Astrocyte of the spinal cord (primary cell): ENCODE measurements at places on chromosomes 13 and 19.

GRCh38 chr19:56120371-56121179 is 520 bp downstream of the ZNF787 start:
- peak; percentile 68 for DNase-seq

DNA sequence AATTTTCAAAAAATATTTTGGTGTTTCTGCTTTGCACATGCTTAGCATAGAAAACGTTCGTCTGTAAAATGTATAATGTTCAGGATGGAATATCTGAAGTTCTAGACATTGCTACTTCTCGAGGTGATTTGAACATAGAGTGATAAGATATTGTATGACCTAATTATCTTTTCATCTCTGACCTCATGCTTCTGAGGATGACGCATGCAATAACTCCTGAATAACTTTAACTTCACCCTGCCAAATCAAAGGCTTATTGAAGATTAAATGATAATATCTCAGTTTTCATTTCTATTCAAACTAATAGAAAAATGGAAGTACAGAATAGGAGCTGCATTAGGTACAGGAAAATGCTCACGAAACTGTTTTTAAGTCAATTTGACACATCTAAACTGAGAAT is 150.8 kb upstream of the ATXN8OS start:
- no peak for DNase-seq

- DNase-seq, result no peak
Measured at GRCh38 chr19:38979812-38980211, 4.3 kb upstream of the FBXO17 start.

GRCh38 chr19:15283141-15283883 is 49.0 kb downstream of the BRD4 start:
- DNase-seq, result peak; percentile 72

DNA sequence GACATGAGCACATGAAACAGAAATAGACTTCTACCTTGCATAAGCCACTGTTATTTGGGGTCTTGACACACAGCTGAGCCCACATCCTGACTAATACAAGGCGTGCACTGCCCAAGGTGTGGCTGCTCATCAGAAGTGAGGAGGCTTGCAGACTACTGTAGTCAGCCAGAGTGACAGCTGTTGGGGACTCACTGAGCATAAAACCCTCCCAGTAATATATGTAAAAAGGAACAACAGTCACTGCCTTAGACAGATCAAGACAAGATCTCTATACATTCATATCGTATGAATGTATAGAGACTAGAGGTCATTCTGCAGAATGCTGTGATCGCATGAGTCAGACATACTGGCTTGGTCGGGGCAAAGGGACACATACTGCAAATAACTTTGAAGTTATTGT is 4.1 kb upstream of the C1QTNF9B start:
- DNase-seq, result peak; percentile 19

DNA sequence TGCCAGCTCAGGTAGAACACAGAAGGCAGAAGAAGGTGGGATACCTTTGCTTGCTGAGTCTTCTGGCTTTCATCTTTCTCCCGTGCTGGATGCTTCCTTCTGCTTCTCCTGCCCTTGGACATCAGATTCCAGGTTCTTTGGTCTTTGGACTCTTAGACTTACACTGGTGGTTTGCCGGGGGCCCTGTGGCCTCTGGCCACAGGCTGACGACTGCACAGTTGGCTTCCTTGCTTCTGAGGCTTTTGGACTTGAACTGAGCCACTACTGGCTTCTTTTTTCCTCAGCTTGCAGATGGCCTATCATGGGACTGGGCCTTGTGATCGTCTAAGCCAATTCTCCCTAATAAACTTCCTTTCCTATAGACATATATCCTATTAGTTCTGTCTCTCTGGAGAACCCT is 19.8 kb upstream of the ZNF331 start:
- no peak for DNase-seq

GRCh38 chr19:7801020-7801570 is 28.9 kb upstream of the EVI5L start:
- no peak for DNase-seq

- no peak for DNase-seq
Measured at GRCh38 chr13:32947411-32948276, 68.6 kb upstream of the KL start.

GRCh38 chr13:42497798-42498197 is 76.2 kb upstream of the TNFSF11 start:
- DNase-seq, result peak; percentile 85

- no peak for DNase-seq
Measured at GRCh38 chr13:70505809-70506208, 397.6 kb upstream of the KLHL1 start.

GRCh38 chr19:23070353-23071146 is 46.3 kb upstream of the ZNF730 start:
- DNase-seq, result peak; percentile 38

- DNase-seq, result peak; percentile 97
Measured at GRCh38 chr13:80048802-80049201, 292.1 kb downstream of the SPRY2 start.

- no peak for DNase-seq
Measured at GRCh38 chr13:109803825-109804224, 17.4 kb upstream of the IRS2 start.

- DNase-seq, result no peak
Measured at GRCh38 chr19:49879243-49879963, 1.9 kb downstream of the TBC1D17 start.

DNA sequence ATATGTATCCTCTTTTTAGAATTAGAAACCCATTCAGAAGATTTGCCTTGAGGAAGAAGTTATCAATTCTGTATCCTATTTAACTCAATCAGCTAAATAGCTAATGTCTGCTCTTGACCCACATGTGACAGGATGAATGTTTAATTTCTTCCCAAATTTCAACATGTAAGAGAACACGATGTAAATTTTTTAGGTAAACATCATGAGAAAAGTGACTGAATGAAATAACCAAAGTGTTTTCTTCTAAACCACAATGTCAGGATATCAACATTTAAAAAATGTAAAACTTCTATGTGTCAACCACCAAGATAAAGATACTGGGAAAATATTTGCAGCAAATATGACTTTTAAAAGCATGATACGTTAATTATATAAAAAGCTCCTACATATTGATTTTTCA is 302.4 kb downstream of the DCT start:
- DNase-seq, result no peak

DNA sequence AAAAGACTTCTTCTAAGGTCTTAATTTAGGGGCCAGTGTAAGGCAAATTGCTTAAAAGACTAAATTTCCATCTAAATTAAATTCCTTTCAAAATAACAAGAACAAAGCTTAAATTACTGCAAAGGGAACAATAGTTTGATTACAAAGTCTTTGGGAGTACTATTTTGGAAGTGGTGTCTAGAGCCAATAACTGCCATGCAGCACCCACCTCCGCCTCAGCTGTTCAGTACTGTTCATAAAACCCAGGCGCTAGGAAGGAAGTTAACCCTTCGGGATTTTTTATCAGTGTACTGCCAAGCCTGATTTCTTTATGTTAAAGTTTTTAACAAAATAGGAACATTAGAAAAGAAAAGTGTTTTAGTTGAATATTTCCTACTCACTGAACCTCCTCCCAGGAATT is 210.1 kb downstream of the LIG4 start:
- DNase-seq, result no peak

GRCh38 chr19:31023038-31023437 is 326.2 kb downstream of the TSHZ3 start:
- DNase-seq, result no peak

DNA sequence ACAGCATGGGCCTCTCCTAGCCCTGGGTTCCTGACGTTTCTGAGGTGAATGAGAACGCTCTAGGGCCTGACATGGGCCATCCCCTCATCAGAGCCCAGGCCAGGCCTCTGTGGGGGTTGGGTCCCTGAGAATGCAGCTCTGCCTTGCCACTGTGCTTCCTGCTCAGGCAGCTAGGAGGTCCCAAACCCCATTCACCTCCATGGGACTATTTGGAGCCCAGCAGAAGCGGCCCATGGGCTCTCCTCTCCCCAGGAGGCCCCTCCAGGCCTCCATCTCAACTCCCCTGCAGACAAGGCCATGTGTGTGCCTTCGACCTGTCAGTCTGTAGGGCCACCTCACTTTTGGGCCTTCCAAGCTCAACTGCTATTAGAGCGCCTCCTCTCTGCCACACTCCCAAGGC is 36.9 kb downstream of the ELL start:
- no peak for DNase-seq

GRCh38 chr13:57933606-57934005 is 302.1 kb downstream of the PCDH17 start:
- no peak for DNase-seq

DNA sequence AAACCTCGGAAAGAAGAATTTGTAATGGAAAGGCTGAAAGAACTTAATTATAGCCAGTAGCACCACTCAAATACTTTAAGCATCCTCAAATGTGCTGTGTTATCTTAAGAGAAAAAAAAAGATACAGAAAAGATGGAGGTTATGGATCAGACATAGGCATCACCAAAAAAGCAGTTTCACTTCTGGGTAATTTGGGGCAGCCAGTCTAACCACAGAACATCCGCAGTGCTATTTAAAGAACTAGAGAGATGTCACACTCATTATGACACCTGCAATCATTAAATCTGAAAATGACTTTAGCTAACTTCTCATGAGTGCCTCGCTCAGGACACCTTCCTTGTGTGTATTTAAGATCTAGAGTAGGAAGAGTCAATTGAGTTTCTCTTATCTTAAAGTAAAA is 211.8 kb downstream of the RBM26 start:
- no peak for DNase-seq

- peak; percentile 35 for DNase-seq
Measured at GRCh38 chr19:7159105-7159933, 89.8 kb downstream of the ZNF557 start.

DNA sequence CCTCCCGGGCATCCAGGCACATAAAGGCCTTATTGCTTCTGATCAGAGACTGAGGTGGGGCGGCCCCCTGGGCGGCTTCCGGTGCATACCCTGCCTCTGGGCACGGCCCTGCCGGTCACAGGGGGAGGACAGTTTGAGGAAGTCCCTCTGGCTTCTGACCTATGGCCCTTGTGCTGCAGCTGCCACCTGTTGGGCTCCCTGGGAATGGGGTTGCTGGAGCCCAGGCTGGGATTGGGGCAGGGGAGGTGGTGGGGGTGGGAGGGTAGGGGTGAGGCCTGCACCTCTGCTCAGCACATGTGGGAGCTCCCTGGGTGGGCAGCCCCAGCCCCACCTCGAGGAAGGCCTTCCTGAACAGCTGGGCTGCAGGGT is 10.7 kb downstream of the ANO8 start:
- no peak for DNase-seq

GRCh38 chr13:74115133-74115532 is 19.1 kb downstream of the KLF12 start:
- DNase-seq, result peak; percentile 85

- no peak for DNase-seq
Measured at GRCh38 chr13:86462011-86462410, 662.8 kb upstream of the SLITRK6 start.

GRCh38 chr13:59671881-59672280 is 491.8 kb downstream of the DIAPH3 start:
- no peak for DNase-seq

GRCh38 chr13:49454388-49455006 is 10.4 kb downstream of the SETDB2 start:
- DNase-seq, result peak; percentile 17

GRCh38 chr19:32642771-32643170 is 32.2 kb downstream of the ANKRD27 start:
- DNase-seq, result no peak
